ENCODE measurements at places on chromosomes 5 and 9. TPM values are rescaled to one million over a fixed set of nuclear protein-coding genes. Genes with fewer than 3 reads are reported as not detected.

IL31RA gene
- total RNA-seq: 0.90 TPM

DNA sequence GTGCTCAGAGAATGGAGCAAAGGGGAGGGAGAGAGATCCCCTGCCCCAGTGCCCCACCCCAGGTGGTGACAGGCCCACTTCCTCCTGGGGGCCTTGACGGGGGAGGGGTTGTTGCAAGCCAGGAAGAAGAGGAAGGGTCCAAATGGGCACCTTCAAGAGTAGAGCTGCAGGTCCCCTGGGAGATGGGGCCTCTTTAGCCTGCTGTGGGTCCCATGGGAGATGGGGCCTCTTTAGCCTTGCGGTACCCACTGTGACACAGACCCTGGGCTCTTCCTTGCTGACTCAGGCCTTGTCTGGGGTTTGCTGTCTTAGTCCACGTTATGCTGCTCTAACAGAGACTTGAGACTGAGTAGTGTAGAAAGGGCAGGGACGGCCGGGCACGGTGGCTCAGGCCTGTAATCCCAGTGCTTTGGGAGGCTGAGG, 9.6 kb upstream of the TOR4A start:
- DNase-seq: no peak

DNA sequence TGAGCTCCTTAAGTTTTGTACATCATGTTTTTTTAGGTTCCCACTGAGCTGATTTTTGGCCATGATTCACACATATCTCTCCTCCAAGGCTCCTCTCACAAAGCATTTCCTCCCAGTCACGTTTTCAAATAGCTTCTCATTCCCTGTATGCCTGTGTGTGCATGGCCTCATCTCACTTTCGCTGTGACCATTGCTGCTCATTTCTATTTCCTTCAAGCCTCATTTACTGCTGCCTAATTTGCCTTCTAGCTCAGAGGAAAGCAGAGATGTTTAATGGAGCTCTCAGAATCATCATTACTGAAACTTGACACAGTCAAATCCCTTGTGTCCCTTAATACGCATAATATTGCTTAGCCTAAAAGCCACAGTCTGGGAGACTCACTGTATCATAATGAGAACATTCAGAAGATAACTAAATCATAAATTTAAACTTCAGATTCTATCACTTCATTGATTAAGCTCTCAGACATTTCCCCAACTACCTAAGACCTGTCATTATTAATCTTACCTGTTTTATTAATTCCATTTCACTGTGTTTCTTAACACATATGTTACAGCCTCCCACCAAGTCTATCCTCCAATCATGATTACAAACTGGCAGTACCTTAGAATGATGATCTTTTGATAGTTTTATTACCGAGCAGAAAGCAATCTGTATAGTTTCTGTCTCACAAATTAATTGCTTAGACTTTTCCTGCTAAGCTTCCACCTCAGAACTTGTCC, 278.3 kb upstream of the PTGER4 start:
- no peak for DNase-seq

SOHLH1 gene
- total RNA-seq: not detected

GRCh38 chr9:79581388-79581787, 9.6 kb downstream of the TLE4 start:
- DNase-seq: peak; percentile 85

DNA sequence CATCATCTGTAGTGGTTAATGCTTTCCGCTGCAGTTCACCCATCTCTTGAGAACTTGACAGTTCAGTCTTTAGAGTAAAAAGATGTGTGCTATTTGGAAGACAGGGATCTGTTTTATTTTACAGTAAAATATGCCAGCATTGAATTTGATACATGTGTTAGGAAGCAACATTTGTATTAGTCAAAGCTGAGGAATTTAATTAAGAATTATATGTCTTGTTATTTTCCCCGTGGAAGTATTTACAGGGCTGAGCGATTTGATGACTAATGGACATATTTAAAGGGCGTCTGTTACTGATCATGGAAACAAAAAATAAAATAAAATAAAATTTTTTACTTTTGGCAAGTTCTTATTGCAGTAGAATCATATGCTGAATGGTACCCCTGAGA, 101.3 kb downstream of the PAM start:
- DNase-seq: peak; percentile 36

HSPB3 gene
- not detected for total RNA-seq

BTNL3 gene
- total RNA-seq: not detected

- DNase-seq: no peak
Observed at GRCh38 chr5:164090358-164090757, 584.9 kb downstream of the MAT2B start.

DNA sequence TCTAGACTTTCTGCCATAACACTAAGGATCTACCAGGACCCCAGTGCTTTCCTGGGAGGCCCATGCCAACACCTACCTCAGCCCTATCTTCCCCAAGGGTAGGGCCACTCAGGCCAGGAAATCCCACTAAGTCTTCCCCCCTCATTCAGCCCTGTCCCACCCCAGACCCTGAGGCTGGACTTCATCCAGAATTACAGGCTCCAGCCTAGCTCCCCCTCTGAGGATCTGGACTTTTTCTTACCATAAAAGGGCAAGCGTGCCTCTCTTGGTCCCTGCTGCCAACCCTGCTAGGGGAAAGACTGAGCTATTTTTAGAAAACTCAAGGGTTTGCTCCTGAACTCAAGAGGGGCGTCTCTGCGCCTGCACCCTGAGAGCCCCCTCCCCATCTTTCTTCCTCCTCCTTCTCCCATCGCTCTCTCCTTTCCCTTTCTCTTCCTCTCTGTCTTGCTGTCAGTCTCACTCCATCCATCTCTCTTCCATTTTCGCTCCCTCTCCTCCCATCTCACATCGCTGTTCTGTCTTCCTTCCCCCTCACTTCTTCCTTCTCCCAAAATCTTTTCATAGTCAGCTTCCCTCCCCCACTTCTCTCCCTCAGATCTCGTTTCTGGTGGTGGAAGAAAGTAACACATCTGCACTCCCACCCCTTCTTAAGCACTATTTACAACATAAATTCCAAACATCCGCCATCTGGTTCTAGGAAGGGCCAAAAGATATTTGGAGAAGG, 38.1 kb upstream of the IL17B start:
- DNase-seq: no peak

MARCOL gene
- total RNA-seq: not detected

GRCh38 chr5:45454114-45454513, 242.1 kb downstream of the HCN1 start:
- peak; percentile 54 for DNase-seq

DNA sequence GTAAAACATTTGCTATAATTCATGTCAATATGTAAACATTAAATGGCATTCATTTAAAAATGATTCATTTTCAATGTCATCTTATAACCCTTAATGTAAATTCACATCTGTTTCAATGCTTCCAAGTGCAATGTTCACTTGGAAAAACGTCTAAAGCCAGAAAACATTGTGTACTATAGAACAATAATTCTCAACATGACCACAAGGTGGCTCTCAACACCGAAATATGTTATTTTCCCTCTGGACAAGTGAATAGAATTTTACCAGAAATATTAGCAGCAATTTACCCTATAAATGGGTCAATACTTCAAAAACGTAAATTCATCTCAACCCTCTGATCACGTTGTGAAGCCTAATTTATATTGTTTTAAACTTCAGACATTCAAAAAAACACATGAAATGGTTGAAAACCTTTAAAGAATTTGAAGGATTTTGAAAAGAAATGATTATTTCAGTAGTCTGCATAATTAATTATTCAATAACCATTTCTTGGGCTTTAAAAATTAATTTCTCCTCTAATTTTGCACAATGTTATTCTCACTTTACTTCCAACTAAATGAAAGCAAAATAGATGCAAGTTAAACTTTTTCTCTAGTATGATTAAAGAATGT, 11.0 kb downstream of the CDH10 start:
- DNase-seq: peak; percentile 20

- DNase-seq: peak; percentile 23
Observed at GRCh38 chr5:171316258-171317121, 7.4 kb downstream of the TLX3 start.

- DNase-seq: no peak
Observed at GRCh38 chr9:88535226-88536022, 446 bp downstream of the NXNL2 start.

DNA sequence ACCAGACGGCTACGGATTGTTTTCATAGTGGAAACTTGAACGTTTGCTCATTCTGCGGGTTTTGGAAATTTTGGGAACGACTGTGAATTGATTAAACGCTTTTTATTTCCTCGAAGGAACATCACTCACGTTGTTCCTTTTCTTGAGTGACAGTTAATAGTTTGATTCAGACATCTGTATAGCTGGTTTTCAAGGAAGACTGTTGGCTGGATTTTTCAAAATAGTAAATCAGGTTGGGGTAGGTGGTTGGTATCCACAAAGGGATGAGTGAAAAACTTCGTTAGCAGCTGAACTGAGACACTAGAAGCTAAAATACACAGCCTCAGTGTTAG, 1.1 kb downstream of the TGFBR1 start:
- DNase-seq: no peak

DNA sequence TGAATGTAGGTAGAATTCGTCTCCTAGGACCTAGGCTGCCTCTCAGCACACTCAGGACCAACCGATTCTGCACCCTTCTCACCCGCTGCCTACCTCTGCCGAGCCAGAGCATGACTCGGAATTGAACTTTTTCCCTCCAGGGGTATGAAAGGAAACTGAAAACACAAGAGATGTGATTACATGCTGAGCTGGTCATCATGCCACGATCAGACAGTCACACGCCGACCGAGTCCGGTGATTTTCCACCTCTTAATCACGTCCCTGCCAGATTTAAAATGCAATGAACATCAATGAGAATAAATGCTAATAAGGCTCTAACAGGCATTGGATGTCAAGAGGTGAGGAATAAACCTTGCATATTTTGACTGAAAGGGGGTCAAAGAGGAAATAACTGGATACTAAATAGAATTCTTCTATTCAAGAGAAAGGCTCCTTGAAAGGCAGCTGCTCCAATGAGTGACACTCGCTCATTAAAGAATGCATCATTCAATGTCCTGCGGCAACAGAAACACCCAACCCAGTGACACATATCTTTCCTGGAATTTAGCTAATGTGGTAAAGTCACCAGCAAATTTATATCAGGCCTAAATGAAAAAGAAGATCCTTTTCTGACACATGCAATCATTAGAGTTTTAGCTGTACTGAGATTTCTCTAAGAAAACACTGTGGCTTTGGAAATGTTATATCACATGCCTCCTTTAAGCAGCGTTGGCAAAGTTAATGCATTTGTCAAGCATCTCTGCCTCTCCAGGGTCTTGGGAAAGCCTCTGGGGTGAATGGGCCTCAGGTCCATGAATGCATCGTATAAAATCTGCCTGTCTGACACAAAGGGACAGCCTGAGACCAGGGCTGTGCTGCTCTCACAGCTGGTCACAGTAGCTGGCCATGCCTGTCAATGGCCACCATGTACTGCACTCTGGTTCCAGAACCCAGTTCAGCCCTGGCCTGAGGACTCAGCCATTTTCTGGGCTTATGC, 128.7 kb downstream of the SPOCK1 start:
- DNase-seq: no peak

CDK5RAP2 gene
- total RNA-seq: 56.7 TPM

DNA sequence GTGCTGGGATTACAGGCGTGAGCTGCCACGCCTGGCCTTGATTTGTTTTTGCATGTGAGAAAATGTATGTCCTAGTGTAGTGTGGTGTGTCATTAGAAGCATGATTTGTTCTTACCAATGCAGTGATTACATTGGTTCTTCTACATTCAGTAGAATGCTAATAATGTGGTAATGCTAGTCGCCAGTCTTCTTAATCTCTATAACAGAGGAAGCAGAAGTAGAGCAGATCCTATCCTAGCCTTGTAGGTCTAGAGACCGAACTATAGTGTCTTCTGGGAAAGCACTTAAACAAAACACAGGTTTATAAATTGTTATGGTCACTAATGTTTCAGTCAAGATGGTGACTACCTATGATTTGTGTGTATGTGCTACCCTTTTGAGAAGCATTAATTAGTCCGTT, 197.5 kb upstream of the DMRT1 start:
- no peak for DNase-seq

GRCh38 chr9:123390337-123391135, 34.5 kb downstream of the CRB2 start:
- no peak for DNase-seq

DNA sequence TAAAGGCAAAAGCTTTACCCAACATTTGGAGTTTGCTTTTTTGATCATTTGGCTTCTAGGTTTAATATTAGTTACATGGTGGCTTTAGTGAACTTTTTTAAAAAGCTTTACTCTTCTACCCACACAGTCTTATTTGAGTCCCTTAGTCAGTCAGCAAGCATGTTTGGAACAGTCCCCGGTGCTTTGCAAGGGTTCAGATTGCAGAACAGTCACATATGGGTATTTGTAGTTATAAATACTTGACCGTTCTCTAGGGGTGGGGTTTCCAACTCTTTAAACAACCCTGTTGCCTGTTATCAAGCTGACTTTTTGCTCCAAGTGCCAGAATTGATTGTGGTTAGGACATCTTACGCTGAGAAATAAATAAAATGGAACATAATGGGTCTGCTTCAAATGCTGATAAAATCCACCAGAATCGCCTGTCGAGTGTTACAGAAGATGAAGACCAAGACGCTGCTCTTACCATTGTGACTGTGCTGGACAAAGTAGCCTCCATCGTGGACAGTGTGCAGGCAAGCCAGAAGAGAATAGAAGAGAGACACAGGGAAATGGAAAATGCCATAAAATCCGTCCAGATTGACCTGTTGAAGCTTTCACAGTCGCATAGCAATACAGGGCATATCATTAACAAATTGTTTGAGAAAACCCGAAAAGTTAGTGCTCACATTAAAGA, at the start of gene CAVIN4:
Gene CAVIN4 (plus strand): TSS at position 304 of the 673 bp plus-strand sequence. CDS start 65 bp downstream, at position 369.
- no peak for DNase-seq

GRCh38 chr5:41754857-41755256, 115.4 kb downstream of the OXCT1 start:
- DNase-seq: no peak

LHX3 gene
- total RNA-seq: not detected

Measured in endothelial cell of umbilical vein (primary cell).